ENCODE measurements at places on chromosomes 4 and X.

- DNase-seq = no peak
These were observed 236.1 kb downstream of the SPRY1 start for GRCh38 chr4:123632693-123633030.

GRCh38 chr4:4333265-4333706, 43.2 kb downstream of the ZBTB49 start:
- DNase-seq = no peak

GRCh38 chr4:42122237-42122636, 30.2 kb downstream of the BEND4 start:
- no peak for DNase-seq

- DNase-seq = no peak
These were observed 578.0 kb downstream of the SPRY1 start for GRCh38 chr4:123974386-123975149.

DNA sequence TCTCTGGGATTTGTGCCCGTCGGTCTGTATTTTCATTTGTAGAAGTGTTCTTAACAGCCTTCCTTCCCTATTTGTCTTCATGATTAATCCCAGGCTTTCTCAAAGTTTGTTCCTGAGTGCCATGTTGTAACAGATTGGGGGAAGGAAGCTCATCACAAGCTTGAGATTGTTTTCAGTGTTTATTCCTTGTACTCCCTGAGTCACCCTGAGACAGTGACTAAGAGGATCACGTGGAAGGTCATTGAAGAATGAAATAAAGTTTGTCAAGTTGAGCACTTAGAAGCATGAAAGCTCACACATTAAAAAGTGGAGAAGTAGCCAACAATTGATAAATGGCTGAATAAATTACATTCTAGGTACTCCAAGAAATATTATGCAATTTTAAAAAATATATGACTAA, 153.5 kb upstream of the FAM241A start:
- DNase-seq = no peak

- no peak for DNase-seq
These were observed 101.9 kb upstream of the CCSER1 start for GRCh38 chr4:90025248-90025647.

DNA sequence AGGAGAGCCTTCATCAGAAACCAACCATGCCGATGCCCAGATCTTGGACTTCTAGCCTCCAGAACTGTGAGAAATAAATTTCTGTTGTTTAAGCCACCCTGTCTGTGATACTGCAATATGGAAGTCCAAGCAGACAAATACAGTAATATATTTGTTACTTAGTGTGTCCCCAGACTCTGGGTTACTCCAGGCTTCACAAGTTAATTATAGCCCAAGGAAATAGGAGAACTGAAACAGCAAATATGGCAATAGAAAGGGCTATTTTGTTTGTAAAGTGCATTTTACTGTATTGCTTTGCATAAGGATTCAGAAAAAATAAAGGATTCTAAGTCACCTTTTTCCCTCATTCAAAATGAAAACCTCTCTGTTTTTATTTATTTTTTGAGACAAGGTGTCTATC, 15.7 kb downstream of the TIGD4 start:
- DNase-seq = no peak

DNA sequence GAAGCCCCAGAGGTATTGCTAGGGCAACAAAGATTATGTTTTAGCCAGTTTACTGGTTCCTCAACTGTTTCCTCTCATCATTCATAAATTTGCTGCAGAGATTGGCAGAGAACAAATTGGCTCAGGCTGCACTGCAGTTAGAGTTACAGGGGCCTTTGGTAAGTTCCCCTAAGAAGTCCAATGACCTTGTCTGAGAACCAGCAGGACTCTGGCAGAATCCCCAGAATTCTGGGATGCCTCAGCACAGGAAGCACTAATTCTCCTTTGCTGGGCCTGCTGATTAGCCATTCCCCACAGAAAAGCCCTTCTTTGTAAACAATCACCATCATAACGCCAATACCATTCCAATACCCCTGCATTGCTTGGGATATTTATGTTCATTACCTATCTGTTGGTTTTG, 151.3 kb downstream of the USP46 start:
- no peak for DNase-seq

DNA sequence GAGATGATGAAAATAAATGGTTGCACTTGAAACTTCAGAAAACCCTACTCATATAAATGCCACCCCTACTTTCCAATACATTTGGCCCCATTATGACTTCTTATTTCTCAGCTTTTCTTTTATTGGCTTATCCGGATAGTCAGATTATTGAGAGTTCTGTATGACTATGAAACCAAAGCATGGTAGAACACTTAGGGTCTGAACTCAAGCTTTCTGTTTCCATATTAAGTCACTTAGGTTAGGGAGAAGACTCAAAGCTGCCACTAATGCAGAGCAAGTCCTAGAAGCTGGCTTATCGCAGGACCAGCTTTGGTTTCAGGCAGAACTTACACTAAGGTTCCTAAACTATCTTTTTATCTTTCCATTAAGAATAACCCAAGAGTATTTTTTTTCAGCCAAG, 229.9 kb upstream of the CPEB2 start:
- DNase-seq = no peak

DNA sequence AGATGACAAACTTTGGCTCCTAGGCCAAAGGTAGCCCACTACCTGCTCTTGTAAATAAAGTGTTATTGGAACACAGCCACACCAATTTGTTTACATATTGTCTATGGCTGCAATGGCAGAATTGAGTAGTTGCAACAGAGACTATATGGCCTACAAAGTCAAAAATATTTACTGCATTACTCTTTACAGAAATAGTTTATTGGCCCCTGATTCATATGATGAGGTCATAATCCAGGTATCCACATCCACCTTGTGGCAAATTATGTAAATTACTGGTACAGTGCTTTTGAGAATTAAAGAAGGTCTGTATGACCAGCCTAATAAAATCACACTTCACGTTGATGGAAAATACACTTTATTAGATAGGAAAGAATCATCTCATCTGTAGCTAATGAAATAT, 337.0 kb upstream of the DDX53 start:
- no peak for DNase-seq

- DNase-seq = no peak
These were observed 280.0 kb upstream of the EMCN start for GRCh38 chr4:100797791-100798190.

DNA sequence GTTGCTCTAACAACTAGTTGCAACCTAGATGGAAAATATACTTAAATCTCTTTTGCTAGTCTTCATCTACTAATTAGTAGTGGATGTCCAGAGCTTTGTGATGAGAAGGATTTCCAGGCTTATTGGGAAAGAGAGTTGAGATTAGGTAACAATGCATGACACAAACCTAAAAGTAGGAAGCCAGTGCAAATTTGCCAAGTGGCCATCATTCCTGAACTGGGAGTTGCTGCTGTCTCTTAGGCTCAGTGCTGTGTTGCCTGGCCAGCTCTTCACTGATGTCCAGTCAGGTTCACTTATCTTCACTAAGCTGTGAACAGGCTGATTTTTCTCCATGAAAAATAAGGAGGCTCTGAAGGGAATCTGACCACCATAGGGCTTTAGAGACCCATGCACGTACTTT, 105.6 kb upstream of the AMOT start:
- no peak for DNase-seq

DNA sequence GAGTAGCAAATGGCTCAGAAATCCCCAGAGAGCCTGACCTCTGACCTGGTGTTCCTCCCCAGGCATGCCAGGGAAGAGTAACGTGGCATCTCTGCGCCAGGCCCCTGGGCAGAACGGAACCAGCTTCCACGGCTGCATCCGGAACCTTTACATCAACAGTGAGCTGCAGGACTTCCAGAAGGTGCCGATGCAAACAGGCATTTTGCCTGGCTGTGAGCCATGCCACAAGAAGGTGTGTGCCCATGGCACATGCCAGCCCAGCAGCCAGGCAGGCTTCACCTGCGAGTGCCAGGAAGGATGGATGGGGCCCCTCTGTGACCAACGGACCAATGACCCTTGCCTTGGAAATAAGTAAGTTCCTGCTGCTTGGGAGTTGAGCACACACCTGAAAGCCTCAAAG, 83.4 kb upstream of the PACRGL start:
- DNase-seq = no peak

DNA sequence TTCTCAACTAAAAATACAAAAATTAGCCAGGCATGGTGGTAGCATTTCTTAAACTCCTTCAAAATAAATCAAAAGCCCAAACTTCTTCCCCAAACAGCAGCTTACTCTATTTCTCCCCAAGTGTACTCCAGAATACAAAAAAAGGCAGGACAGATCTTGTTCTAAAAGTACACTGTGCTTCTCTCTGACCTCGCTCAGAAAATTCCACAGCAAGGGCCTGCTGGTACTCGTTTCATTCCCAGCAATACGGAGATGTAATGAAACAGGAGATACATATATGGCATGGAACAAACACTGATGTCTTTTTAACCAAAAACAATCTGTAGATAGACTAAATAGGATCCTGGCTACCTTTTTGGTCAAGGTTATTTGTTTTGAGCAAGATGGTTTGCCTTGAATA, 25.2 kb downstream of the MAP7D2 start:
- no peak for DNase-seq

DNA sequence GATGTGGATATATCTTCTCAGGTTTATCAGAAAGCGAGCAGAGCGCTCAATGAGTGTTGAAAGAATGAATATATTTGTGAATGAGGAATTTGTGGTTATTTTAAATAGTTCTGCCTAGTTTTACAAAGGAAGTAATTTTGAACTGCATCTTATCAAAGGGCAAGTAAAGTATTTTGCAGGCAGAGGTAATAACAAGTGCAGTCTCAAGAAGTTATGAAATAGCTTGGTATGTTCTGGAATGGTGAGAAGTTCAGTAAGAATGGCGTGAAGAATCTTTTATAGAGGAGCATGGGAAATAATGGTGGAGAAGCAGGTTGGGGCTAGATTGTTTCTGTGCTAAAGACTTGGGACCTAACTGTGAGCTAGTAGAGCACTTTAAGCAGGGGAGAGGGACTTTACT, 10.9 kb downstream of the TMA16 start:
- DNase-seq = no peak

- no peak for DNase-seq
These were observed 54.7 kb downstream of the SLAIN2 start for GRCh38 chr4:48396043-48396442.

DNA sequence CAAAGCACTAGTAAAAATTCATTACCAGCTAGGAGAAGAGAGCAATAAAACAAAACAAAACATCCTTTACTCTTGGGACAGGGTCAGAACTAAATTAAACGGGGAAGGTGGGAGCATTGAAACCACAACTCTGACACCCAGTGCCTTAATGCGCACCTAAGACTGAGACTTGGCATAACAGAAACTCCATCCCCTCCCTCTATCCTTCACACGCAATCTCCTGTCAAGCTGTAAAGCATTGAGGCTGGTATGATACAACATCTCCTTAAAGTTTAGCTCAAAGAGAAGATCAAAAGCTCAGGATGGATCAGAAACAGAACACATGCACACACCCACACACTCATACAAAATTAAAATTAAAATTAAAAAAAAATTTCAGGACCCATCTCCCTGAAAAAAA, 951.3 kb downstream of the STIM2 start:
- DNase-seq = no peak
